ENCODE measurements at places on chromosomes 3 and 15.

GRCh38 chr15:91892436-91892835 lies 38.9 kb downstream of the SLCO3A1 start:
- no peak for DNase-seq

- no peak for DNase-seq
Measured at GRCh38 chr3:43692085-43692855, 1.5 kb downstream of the ABHD5 start.

- DNase-seq = no peak
Measured at GRCh38 chr3:2706144-2706835, 403.9 kb downstream of the IL5RA start.

DNA sequence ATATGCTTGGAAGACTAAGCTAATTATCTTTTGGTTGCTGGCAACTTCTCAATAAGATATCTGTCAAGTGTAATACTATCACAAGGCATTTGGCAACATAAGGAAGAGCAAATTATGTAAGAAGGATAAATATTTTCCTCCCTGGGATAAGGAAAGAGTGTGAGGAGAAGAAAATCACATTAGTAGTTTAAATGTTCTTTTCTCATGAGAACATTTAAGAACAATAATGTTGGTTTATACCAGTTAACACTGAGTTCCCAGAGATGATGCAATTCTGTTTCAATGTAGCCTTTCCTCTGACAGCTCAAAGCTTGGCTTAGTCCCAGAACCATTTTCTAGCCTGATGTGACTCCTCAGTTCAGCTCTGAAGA lies 66.1 kb upstream of the NPHP3 start:
- DNase-seq = peak; percentile 15

- DNase-seq = no peak
Measured at GRCh38 chr3:111690242-111690641, 95.1 kb upstream of the ZBED2 start.

- DNase-seq = no peak
Measured at GRCh38 chr15:55694652-55695150, 48.3 kb downstream of the PRTG start.

DNA sequence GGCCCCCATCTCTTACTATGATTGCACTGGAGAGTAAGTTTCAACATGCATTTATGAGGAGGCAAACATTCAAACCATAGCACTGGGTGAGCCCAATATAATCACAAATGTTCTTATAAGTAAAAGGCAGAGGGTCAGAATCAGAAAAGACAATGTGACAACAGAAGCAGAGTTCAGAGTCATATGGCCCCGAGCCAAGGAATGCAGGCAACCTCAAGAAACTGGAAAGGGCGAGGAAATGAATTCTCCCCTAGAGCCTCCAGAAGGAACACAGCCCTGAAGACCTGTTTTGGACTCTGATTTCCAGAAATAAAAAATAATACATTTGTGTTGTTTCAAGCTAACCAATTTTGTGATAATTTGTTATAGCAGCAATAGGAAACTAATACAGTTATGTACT lies 81.3 kb upstream of the ABI3BP start:
- DNase-seq = no peak

DNA sequence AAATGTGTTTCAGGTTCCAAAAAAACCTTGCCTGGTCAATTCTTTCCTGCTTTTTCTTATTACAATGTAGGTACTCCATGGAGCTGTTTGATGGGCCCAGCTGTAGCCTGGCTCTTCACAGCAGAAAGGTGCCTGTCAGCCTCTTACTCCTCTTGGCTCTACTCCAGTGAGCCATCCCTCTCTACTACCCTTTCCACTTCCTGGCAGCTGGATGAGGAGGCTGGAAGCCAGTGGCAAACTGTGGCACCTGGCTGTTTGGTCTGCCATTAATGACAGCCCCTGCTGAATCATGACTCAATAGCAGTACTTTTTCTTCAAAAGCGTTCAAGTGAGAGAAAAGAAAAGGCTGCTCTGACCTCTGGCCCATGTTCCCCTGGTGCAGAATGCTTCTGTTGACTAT lies 618.1 kb downstream of the PYDC2 start:
- DNase-seq = no peak

- DNase-seq = no peak
Measured at GRCh38 chr15:74826364-74826819, at the start of gene CPLX3. Gene CPLX3, plus strand, starts transcription at chr15:74826627. Its CDS starts 77 bp downstream, at chr15:74826704.

- DNase-seq = peak; percentile 28
Measured at GRCh38 chr3:195542316-195542697, 818 bp downstream of the PPP1R2 start.

GRCh38 chr15:98941595-98942255 lies 65.9 kb downstream of the PGPEP1L start:
- no peak for DNase-seq

DNA sequence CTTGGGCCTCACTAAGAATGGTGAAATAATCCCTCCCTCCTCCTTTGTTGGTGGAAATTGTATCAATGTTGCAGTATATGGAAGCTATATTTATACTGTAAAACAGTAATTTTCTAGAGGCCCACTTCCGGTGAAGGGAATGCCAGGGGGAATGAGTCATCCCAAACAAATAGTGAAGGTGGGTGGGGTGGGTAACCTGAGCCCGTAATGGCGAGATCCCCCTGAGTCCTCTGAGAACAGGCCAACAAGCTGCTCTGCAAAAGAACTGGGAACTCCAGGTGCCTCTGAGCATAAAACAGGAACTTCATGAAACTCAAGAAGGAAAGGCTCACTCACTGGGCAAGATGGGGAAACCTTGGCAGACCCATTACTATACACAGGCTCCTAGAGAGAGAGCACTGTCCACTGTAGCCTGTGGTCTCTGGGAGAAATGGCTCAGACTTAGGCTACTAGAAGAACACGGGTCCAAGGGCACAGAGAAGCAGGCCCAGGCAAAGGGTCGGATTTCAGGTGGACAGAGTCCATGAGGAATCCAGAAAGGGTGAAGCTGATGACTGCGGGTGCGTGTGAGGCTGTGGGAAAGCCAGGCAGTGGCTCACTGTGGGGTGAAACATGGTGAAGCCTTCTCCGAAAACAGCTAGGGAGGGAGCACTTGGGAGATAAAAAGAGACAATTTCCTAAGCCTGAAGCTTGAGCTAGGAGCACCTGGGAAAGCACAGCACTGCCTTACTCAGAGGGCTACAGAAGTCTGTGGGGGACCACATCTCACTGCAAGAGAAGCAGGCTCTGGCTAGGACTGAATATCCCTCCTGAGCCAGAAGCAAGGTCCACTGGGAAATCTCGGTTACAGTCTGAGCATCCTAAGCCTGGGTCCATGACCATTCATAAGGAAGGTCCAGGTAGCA lies 19.8 kb downstream of the LARP6 start:
- no peak for DNase-seq

DNA sequence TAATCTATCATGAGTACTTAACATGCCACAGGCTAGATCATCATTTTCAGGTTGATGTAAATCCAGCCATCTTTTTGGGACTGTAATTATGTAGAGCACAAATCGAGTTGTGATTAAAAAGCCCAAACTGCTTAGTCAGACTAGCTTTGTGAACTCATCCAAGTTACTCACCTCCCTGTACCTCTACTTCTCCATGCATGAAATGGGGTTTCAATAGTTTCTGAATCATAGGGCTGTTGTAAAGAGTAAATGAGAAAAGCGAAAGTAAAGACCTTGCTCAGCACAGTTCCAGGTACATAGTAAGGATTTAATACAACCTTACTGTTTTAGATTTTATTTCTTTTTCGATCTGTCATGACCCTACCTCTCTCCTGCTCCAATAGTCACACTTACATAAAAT lies 85.6 kb upstream of the GAP43 start:
- DNase-seq = no peak

GRCh38 chr3:153621953-153622352 lies 459.9 kb downstream of the RAP2B start:
- no peak for DNase-seq

DNA sequence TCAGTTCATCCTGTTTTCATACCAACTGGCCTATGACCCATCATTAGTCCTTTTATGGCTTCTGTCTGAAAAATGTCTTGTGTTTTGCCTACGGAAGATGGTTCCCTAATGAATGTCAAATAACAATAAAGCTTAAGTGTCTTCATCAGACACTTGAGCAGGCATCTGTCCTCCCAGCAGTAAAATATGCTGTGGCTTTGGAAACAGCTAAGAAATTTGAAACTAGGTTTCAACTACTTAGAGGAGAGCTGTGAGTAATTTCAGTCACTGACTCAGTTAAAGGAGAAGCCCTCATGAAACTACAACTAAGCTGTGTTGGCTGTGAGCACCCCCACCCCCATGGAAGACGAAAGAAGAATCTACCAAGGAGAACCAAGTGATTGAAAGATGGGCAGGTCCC lies 409.4 kb upstream of the PPP2R3A start:
- DNase-seq = no peak

DNA sequence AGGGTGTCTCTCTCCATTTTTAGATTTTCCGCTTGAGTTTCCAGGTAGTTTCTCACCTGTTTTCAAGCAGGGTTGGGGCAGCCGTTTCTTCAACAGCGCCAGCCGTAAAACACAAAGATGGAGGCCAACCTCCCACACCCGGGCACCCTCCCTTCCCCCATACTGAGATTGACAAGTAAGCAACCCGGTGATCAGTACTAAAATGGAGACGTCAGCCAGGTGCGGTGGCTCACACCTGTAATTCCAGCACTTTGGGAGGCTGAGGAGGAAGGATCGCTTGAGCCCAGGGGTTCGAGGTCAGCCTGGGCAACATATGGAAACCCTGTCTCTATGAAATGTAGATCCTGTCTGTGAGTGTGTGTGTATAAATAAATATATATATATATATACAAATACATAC lies 903 bp upstream of the ZSCAN2 start:
- no peak for DNase-seq

- no peak for DNase-seq
Measured at GRCh38 chr3:61015859-61016258, 235.4 kb downstream of the FHIT start.

- no peak for DNase-seq
Measured at GRCh38 chr3:129233538-129233937, 15.9 kb upstream of the COPG1 start.

GRCh38 chr3:140091143-140091542 lies 156.2 kb downstream of the CLSTN2 start:
- DNase-seq = no peak

GRCh38 chr15:33242669-33243191 lies 48.2 kb upstream of the FMN1 start:
- no peak for DNase-seq

DNA sequence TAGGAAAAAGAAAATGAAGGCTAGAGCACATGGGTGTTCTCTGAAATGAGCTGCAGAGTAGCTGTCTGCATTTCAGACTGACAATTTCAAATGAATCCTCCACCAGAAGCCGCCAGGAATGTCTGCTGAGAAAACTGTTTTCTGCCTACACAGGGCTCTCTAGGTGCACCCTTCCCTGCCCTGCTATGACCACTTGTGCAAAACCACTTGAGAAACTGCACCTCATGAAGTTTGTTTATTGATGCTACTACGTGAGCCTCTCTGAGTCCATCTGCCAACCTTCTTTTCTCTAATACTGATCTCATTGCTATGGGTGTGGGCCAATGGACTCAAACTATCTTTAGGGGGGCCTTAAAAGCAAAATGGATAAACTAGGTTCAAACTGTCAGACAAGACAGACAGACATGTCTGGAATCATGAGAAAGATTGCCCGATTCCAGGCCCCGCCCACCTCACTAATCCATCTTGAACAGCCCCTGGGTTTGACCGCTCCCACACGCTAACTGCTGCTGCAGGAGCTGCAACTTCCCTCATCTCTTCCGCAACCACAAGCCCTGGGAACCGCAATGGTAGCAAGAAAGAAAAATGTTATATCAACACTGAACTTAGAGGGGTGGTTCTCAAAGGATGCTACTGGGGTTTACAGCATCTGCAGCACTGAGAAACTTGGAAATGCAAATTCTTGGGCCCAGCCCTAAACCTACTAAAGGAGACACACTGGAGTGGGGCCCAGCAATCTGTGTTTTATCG lies 9.0 kb upstream of the CD47 start:
- no peak for DNase-seq

- DNase-seq = no peak
Measured at GRCh38 chr3:177484206-177484605, 286.9 kb upstream of the TBL1XR1 start.

- DNase-seq = no peak
Measured at GRCh38 chr3:118477768-118478167, 556.9 kb downstream of the IGSF11 start.

GRCh38 chr15:60396958-60397771 lies 621 bp downstream of the ANXA2 start:
- no peak for DNase-seq

- no peak for DNase-seq
Measured at GRCh38 chr15:29392358-29392757, 122.7 kb upstream of the NSMCE3 start.

DNA sequence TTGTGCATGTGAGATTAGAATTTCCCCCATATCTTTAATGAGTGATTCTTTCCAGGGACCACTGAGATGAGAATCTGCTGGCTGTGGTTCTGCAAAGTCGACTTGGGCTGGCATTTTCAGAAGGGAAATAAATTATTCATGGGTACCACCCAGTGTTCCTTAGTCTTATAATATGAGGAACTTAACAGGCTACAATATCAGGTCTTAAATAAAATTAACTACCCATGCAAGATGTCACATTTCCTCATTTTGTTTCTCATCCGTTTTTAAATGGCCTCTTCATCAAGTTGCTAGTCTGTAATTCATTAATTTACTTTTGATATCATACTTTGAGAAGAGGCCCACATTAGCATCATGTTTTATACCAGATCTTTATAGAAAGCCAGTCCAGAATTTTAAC lies 58.3 kb upstream of the SKOR1 start:
- no peak for DNase-seq

GRCh38 chr3:10454907-10455544 lies 50.4 kb downstream of the ATP2B2 start:
- no peak for DNase-seq

DNA sequence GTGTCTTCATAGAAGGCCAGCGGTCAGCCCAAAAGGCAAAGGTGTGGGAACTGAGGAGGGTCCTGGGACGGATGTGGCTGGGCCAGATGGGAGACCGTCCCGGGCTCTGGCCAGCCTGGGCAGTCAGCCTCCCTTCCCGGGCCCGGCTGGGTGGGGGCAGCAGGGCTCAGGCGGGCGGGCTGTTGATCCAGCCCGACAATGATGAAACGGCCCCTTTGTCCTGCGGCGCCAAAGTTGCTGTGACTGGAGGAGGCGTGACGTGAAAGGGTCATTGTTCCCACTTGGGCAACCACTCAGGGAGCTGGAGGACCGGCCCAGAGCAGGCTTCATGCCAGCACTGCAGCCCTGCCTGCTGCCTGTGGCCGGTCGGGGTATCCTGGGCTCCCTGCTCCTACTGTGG lies 16.5 kb downstream of the DUSP7 start:
- DNase-seq = peak; percentile 92

- no peak for DNase-seq
Measured at GRCh38 chr15:88613074-88613944, 7.8 kb upstream of the AEN start.

- no peak for DNase-seq
Measured at GRCh38 chr3:54897028-54897711, 30.7 kb downstream of the LRTM1 start.

- DNase-seq = no peak
Measured at GRCh38 chr3:160372780-160373179, 26.2 kb downstream of the IFT80 start.

Data from spinal cord (tissue), 10 donors.